ENCODE measurements at places on chromosomes 16 and 17.

- no peak for DNase-seq
These were observed 239 bp downstream of the PIEZO1 start for GRCh38 chr16:88784856-88785105.

GRCh38 chr16:68704232-68704867 is 32.7 kb upstream of the CDH1 start:
- DNase-seq = no peak

DNA sequence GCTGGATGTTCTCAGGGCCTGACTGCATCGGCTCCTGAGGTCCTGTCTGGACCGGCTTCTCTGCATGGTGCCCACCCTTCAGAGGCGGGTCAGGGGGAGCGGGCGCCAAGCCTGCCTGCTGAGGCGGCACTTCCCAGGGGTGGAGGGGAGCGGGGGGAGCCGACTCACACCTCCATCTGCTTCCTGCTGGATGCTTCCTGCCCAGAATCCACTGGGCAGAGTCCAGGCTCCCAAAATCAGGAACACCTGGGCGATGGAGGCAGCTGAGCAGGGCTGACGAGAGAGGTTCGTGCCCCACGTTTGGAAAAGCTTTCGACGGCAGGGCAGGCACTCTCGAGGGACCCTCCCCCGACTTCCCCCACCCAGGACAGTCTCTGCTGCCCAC is 42.2 kb downstream of the TIMM22 start:
- no peak for DNase-seq

DNA sequence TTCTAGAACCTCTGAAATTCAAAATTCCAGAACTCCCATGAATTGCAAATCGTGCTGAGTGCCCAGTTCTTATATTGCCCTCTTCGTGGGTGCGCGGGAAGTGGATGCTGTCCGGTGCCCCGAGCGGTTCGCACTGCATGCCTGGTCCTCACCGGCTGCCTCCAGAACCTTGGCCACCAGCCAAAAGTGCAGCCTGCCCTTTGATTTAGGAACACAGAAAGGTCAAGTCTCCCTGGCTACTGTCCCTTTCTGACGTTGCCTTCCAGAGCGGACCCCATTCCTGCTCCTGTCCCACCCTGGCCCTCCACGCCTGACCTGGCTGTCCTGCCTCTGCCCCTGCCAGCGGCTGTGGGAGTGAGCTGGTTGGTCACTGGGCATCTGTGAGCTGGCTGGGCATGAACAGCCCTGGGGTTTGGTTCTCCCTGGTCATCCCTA is 9.7 kb downstream of the NEUROD2 start:
- DNase-seq = no peak

DNA sequence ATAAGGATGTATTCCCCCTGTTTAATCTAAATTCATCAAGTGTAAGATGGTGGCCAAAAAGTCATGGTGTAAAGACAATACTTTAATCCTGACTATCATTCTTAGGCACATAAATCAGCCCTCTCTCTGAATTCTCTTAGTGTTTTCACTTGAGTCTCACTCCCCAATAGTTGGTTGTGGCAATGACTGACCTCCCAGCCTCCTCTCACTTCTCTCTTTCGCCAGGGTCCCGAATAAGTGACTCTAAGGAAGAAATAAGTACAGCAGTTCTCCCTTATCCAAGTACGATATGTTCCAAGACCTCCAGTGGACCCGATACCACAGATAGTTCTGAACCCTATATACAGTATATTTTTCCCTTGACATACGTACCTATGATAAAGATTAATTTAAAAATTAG is 335.3 kb downstream of the MAF start:
- no peak for DNase-seq

GRCh38 chr17:43769859-43770258 is 8.9 kb downstream of the DUSP3 start:
- DNase-seq = no peak

GRCh38 chr16:49499869-49500610 is 126.4 kb downstream of the C16orf78 start:
- no peak for DNase-seq

GRCh38 chr16:66300501-66300900 is 66.0 kb upstream of the CDH5 start:
- no peak for DNase-seq

GRCh38 chr17:38656959-38657823 is 17.6 kb downstream of the EPOP start:
- no peak for DNase-seq

DNA sequence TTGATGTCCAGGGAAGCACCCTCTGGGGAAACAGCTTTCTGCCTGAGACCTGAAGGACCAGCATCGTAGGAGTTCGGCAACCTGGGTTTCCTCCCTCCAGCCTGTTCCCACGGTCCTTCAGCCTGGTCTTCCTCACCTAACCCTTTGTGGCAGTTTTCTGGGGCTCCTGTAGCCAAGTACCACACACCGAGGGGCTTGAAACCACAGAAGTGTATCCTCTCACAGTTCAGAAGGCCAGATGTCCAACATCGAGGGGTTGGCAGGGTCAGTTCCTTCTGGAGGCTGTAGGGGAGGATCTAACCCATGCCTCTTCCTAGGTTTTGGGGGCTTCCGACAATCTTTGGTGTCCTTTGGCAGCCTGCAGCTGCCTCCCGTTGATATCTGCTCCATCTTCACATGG is 381.0 kb upstream of the TNRC6C start:
- no peak for DNase-seq

GRCh38 chr17:49200423-49201083 is 9.8 kb downstream of the GNGT2 start:
- DNase-seq = no peak

- DNase-seq = no peak
These were observed 7.6 kb downstream of the NOL11 start for GRCh38 chr17:67725373-67725791.

DNA sequence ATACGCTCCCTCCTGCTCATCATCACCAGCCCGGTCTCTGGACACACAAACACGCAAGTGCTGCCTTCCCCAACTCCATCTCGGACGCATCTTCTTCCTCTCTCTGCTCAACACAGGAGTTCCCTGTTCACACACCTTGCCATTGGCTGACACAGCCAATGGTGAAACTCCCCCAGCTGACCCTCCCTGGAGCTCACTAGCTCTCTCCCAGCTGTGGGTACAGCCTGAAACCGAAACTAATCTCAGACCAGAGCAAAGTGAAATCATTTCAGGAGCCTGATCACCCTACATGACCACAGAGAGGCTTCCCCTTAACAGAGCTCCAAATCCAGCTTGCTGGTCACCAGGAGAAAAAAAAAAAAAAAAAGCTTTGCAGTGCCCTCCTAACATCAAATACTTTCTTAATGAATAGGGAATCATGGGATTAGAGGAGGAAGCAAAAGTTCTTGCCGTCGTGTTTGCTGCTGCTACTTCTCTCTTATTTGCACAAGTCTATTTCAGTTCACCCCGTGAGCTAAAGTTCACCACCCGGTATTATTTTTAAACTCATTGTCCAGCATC is 8.3 kb downstream of the CUEDC1 start:
- DNase-seq = peak; percentile 53

DNA sequence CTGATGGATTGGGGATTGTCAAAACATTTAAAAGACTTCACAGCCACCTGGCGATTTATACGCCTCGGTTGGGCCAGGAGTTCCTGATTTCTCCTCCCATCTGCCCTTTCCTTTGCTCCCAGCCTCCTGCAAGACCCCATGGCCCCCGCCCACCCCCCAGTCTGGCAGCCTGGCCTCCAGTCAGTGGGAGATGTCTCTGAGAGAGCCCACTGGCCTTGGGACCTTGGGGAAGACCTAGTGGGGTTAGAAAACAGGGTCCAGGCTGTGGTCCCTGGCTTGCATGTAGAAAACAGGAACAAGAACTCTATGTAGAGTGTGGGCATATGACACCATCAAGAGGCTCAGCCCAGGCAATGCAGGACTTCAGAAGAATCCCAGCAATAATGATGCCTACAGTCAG is 209.4 kb upstream of the C16orf82 start:
- DNase-seq = no peak
